ENCODE measurements at places on chromosomes 6 and 20. TPM values are rescaled to one million over a fixed set of nuclear protein-coding genes. Genes with fewer than 3 reads are reported as not detected.
A peak's percentile ranks its signal among the peaks of the same experiment; 100 is the strongest.

GRCh38 chr20:50930976-50931305, 296 bp downstream of the ADNP start:
- peak overlapping the region; percentile 99 for H3K27ac ChIP-seq
- H3K36me3 ChIP-seq: peaks cover 3% of the 10 kb centered on the region
- H3K4me3 ChIP-seq: peak overlapping the region; percentile 69
- no peaks in the 10 kb centered on the region for H3K27me3 ChIP-seq
- H3K4me1 ChIP-seq: peaks cover 5% of the 10 kb centered on the region
- DNase-seq: no peak

DNA sequence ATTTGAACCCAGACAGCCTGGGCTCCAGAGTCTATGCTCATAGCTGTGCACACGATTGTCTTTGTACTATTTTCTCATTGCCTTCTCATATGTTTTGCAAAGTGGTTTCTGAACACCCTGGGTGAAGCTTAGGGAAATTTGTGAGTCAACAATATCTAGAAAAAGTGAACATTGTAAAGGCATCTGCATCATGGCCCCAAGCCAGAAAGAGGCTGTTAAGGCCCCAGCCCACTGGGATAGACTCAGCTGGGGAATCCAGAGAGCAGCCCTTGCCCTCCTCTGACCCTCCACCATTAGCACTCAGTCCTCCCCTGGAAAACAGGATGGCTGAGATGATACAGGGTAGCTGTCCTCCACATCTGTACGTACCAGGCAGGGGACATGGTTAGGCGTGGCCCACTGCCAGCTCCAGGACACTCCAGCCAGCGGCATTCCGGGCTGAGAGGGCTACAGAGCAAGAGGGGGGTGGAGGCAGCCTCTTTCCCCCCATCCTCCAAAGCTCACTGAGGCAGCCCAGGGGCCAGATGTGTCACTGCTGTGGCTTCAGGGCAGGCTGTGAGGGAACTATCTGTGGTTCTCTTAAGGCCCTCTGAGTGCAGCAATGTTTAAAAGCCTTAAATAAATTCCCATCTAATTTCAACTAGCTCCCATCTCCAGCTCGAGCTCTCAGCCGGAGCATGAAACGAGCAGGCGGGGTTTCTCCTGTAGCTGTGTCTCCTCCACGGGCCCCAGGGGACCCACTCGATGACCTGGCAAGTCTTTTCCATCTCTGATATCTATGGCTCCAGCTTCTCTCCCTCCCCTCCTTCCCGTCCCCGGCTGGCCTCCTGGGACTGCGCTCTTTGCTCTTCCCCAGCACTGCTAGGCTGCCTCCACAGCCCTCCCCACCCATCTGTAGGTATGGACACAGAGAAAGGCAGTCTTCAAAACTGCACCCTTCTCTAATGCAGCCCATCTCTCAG, 209.4 kb upstream of the LRFN2 start:
- H3K4me1 ChIP-seq: peaks cover 9% of the 10 kb centered on the region
- H3K27me3 ChIP-seq: no peaks in the 10 kb centered on the region
- H3K4me3 ChIP-seq: no peak overlapping the region
- DNase-seq: no peak
- H3K27ac ChIP-seq: no peak overlapping the region

EIF2S2 gene
- 40.8 TPM for polyA plus RNA-seq

DDO gene
- 0.98 TPM for polyA plus RNA-seq

FOXF2 gene
- polyA plus RNA-seq: 15.6 TPM

FHL5 gene
- polyA plus RNA-seq: 1.8 TPM

GRCh38 chr6:25253351-25253750, 25.8 kb upstream of the CARMIL1 start:
- DNase-seq: no peak
- no peaks in the 10 kb centered on the region for H3K4me1 ChIP-seq
- H3K27ac ChIP-seq: no peak overlapping the region
- H3K4me3 ChIP-seq: no peak overlapping the region
- H3K27me3 ChIP-seq: no peaks in the 10 kb centered on the region
- no peaks in the 10 kb centered on the region for H3K36me3 ChIP-seq

- no peak overlapping the region for H3K27ac ChIP-seq
- H3K4me3 ChIP-seq: no peak overlapping the region
- peak; percentile 91 for DNase-seq
- no peaks in the 10 kb centered on the region for H3K36me3 ChIP-seq
- H3K4me1 ChIP-seq: no peaks in the 10 kb centered on the region
Observed at GRCh38 chr20:46438156-46438750, 31.8 kb upstream of the ELMO2 start.

DNA sequence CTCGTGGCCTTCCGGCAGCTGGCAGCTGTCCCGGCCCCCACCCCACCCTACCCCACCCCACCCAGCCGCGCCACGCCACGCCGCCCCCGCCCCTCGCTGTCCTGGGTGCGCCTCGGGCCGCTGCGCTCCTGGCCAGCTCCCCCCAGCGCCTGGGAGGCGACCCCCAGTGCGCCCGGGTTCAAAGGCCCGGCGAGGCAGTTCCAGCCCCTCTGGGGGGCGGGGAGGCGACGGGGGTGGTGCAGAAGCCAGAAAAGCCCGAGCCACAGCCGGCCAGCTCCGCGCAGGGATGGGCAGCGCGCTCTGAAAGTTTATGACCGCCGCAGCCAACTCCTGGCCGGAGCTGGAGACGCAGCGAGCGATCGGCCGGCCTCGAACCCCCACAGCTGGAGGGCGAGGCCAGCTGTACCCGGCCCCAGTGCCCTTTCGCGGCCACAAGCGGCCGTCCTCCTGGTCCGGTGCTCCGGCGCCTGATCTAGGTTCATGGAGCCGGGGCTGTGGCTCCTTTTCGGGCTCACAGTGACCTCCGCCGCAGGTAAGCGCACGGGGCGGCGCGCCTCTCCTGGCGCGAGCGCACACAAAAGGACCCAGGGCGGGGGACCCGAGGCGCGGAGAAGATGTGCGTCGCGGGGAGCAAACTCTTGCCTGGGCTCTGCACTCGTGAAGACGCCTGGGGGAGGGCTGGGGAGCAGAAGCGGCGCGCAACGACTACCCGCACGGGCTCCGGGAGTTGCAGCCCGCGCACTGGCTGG, at the start of gene EDN3:
TSS of gene EDN3 (plus strand) at position 279 of the 749 bp plus-strand sequence. CDS start at position 481, 202 bp downstream.
- H3K27me3 ChIP-seq: peaks cover 31% of the 10 kb centered on the region
- DNase-seq: no peak
- H3K36me3 ChIP-seq: no peaks in the 10 kb centered on the region
- peak within 1 kb of the TSS; percentile 25 for H3K27ac ChIP-seq
- peak within 1 kb of the TSS; percentile 18 for H3K4me3 ChIP-seq

GRCh38 chr6:83057705-83058321, 7.8 kb downstream of the UBE3D start:
- no peaks in the 10 kb centered on the region for H3K27me3 ChIP-seq
- no peak overlapping the region for H3K4me3 ChIP-seq
- H3K27ac ChIP-seq: no peak overlapping the region

SAMD5 gene
- 4.3 TPM for polyA plus RNA-seq

DNA sequence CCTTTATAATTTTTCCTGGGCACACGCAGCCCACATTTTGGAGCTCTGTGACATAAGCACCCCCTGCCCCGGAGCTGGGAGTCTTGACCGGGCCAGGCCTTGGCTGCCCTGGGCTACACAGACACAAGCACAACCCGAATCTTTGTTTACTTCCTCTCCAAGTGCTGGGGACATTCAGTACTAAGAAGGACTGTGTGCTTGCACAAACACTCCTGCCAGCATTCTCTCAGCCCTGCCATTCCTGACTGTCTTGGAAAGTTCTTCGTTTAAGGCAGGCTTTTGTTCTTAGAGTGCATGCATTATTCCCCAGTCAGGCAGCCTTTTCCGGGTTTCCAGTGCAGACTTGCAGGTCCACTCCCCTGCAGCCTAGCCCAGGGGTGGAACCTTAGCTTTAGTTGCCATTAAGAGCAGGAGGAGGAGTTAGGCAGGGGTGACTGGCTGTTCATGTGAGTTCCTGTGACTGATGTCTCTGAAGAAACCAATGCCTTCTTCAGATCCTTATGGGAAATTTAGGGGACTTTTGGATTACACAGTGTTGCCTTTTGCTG, 28.6 kb downstream of the FOXO3 start:
- no peaks in the 10 kb centered on the region for H3K27me3 ChIP-seq
- H3K4me1 ChIP-seq: peaks cover 25% of the 10 kb centered on the region
- no peaks in the 10 kb centered on the region for H3K36me3 ChIP-seq
- no peak overlapping the region for H3K4me3 ChIP-seq
- H3K27ac ChIP-seq: peak overlapping the region; percentile 74

DNA sequence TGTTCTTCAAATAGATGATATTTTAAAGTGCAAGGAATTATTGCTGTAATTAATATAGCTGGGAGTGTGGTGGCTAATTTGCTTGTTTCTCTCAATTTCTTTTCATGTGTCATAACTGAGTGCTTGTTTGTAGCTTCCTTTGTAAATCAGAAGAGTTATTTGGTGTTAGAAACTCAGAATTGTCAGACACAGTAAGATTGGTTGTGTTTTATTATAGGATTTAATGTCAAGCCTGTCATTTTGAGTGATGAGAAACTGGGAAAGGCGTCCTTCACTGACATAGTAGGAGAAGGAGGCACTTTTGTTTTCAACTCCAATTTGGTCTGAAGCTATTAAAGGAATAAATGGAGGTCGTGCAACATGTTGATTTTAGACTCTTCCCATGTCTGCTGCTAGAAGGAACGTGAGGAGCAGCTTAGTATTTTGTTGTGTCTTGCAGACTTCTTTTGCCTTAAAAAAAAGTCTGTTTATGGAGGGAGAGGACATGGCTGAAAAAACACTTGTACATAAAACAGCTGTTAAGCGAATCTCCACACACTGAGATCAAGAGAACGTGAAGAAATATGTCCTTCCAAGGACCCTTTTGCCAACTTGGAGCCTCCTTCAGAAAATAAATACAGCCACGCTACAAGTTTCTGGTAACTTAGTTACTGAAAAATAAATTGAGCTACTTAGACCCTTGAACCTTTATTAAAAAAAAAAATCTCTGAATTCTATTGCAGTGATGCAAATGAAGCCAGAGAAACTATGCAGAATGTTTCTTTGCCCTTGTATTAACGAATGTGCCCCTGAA, 59.5 kb downstream of the BMP6 start:
- DNase-seq: no peak
- H3K36me3 ChIP-seq: no peaks in the 10 kb centered on the region
- H3K27me3 ChIP-seq: no peaks in the 10 kb centered on the region
- H3K27ac ChIP-seq: peak overlapping the region; percentile 75
- no peak overlapping the region for H3K4me3 ChIP-seq
- peaks cover 3% of the 10 kb centered on the region for H3K4me1 ChIP-seq

DNA sequence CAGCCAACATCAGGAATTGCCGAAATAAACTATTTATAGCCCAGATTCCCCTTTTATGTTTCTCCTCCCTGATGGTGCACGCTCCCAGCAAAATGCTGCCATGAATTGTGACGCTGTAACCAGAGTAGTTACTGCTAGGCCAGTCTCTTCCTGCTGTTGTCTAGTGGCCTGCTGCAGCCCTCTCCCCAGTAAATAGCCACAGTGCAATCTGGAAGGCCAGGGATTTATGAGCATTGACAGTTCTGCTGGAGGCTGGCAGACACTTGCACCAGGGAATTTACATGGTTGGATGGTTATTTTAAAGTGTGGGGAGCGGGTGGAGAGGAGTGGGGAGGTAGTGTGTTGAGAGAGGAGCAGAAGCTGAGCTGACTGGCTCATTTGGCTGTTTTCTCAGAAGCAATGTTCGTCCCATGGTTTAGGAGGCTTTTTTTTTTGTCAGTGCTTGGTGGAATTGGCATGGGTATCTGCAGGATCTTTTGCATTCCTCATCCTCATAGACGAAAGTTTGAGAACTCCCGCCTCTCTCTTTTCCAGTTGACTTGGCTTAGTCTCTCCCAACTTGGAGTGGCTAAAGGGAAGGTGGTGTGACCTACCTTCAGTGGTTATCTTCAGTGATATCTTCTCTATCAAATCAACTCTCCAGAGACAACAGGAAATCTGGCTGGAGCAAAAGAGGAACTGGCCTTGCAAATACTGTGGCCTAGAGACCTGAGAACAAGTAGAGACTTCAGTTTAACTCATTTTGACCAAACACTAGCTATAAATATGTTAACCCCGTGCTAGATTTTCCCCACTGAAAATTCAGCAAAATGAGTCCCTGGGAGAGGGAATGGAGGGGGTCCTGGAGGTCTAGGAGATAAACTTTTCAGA, 99.3 kb upstream of the VSTM2L start:
- H3K4me3 ChIP-seq: no peak overlapping the region
- peaks cover 4% of the 10 kb centered on the region for H3K36me3 ChIP-seq
- DNase-seq: peak; percentile 54

ADGRF5 gene
- 11.7 TPM for polyA plus RNA-seq

GRCh38 chr20:24731312-24731711, 217.8 kb upstream of the CST7 start:
- H3K27ac ChIP-seq: no peak overlapping the region
- H3K36me3 ChIP-seq: no peaks in the 10 kb centered on the region
- peaks cover 6% of the 10 kb centered on the region for H3K4me1 ChIP-seq

PRDM1 gene
- 1.8 TPM for polyA plus RNA-seq

SAMD10 gene
- polyA plus RNA-seq: 42.9 TPM

- H3K4me3 ChIP-seq: no peak overlapping the region
Observed at GRCh38 chr20:31718952-31719643, 3.6 kb downstream of the BCL2L1 start.

GRCh38 chr6:35213824-35214756, at the start of gene SCUBE3:
Gene SCUBE3, plus strand, starts transcription at chr6:35213956. Its CDS starts 463 bp downstream, at chr6:35214419.
- H3K4me3 ChIP-seq: peak within 1 kb of the TSS; percentile 53
- peaks cover 5% of the 10 kb centered on the region for H3K36me3 ChIP-seq
- peak; percentile 35 for DNase-seq
- peaks cover 4% of the 10 kb centered on the region for H3K27me3 ChIP-seq
- H3K27ac ChIP-seq: peak within 1 kb of the TSS; percentile 35

- no peak overlapping the region for H3K27ac ChIP-seq
- no peak overlapping the region for H3K4me3 ChIP-seq
- no peaks in the 10 kb centered on the region for H3K27me3 ChIP-seq
- peaks cover 6% of the 10 kb centered on the region for H3K36me3 ChIP-seq
- no peak for DNase-seq
Observed at GRCh38 chr20:41074441-41074840, 45.8 kb downstream of the TOP1 start.

NOX3 gene
- polyA plus RNA-seq: not detected

PLCB4 gene
- polyA plus RNA-seq: 22.7 TPM

DNA sequence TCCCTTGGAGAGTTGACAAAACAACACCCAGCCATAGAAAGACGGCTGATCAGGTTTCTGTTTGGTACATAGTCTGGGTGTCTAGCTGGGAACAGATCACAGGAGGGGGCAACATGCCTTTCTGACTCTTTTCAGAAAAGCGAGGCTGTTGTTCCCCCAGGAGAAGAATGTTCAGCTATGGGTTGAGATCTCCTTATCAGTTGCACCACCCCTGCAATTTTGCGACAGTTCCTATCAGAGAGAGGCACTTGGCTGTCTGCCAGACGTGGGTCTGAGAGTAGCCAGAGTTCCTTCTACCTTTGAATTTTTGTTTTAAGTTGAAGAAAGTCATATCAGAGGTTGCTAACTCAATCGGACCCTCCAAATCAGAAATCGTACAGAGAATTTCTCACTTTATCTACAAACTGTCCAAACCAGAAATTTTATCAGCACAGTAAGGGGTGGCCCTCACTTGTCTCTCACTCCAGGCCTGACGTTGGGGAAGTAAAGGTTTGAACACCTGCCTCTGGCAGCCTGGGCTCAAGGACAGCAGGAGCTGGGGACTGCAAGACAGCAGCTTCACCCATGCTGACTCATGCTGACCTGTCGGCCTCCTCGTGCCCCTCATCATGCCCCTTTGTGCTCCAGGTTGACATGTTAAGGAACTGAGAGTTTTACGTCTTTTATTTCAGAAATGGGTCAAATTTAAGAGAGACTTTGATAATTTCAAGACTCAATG, 42.3 kb downstream of the TMC2 start:
- DNase-seq: no peak
- no peak overlapping the region for H3K27ac ChIP-seq
- H3K4me3 ChIP-seq: no peak overlapping the region
- no peaks in the 10 kb centered on the region for H3K36me3 ChIP-seq

CLDN20 gene
- 0.87 TPM for polyA plus RNA-seq

- no peaks in the 10 kb centered on the region for H3K36me3 ChIP-seq
- no peaks in the 10 kb centered on the region for H3K27me3 ChIP-seq
- no peak overlapping the region for H3K27ac ChIP-seq
- no peak for DNase-seq
Observed at GRCh38 chr6:74115674-74116073, 419.7 kb downstream of the CD109 start.

ZNF334 gene
- 25.6 TPM for polyA plus RNA-seq

Measured in spinal cord (tissue), 10 donors.